ENCODE measurements at places on chromosomes 5 and 9.

DNA sequence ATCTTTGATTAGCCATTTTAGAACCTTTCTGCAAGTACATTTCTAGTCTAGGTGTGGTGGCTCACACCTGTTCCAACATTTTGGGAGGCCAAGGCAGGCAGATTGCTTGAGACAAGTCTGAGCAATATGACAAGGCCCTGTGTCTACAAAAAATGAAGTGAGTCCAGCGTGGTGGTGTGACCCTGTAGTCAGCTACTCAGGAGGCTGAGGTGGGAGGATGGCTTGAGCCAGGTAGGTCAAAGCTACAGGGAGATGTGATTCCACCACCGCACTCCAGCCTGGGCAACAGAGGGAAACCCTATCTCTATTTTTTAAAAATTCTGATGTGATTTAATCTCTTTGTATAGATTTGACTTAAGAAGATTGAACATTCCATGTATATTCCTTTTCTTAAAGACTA is 95.7 kb upstream of the FAM120A start:
- no peak for DNase-seq

GRCh38 chr9:27719711-27720110 is 146.4 kb upstream of the C9orf72 start:
- no peak for DNase-seq

DNA sequence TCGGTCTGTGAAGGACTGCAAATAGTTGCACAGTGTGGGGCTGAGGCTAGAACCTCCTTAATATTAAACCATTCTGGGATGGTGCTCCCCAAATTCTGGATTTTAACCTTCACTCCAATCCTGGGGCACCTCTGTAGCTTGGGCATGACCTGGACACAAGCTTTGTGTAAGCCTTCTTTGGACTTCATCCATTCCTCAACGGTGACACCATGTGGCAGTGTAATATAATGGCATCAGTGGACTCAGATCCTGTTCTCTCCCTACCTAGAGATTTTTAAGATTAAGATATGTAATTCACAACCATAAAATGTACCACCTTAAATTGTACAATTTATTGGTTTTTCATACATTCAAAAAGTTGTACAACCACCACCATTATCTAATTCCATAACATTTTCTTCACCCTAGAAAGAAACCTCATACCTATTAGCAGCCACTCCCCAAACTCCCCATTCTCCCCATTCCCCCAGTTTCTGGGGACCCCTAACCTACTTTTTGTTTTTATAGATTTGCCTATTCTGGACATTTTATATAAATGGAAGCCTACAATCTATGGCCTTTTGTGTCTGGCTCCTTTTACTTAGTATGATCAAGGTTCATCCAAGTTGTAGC is 4.8 kb upstream of the PLGRKT start:
- no peak for DNase-seq

- no peak for DNase-seq
Observed at GRCh38 chr9:14313378-14313940, 482 bp downstream of the NFIB start.

DNA sequence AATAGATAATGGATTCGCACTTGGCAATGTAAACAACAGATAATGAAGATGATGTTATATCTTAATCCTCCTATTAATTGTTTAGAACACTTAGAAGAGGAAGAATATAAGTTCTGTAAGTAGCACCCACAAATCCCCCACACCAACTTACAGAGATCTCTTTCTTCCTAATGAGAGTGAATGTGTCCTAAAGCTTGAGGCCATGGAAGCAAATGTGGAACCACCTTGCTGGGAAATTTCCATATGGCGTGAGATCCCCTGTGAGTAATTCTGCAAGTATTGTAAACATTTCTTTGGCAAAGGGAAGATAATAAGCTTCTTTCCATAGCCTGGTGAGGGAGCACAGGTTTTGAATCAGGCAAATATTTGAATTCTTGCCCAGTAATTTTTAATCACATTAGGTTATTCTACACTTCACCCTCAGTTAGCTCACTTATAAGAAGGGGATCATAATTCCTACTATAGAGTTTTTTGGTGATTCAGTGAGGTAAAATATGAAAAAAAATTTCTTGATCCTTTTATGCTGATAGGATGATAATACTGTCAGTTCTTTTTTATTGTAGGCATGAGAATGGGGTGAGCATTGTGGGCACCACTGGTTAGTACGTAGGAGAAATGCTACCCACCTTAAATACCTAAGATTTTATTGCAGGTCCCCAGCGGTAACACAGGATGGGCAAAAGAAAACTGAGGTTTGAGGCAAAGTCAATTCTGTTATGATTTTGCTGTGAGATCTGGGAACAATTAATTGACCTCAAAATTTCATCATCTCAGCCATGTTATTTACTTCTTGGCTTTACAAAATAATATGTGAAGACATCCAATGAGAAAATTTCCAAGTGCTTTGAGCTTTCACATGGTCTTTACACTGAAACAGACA is 574.8 kb downstream of the PSAT1 start:
- no peak for DNase-seq

DNA sequence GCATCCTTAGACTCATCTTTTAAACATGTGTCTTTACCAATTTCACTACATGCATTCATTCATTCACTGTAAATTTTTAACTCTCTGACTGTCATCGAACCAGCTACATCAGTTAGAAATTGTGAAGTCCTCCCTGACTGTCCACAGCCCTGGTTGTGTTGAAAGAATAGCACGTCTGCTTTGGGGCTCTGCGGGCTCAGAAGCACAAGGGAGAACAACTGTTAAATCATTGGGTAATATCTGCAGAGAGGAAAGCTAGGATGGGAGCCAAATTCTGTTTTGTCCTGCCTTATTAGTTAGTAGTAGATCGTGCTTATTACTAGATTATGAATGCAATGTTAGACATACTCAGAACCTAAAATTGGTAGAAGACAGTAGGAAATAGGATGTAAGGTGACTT is 26.3 kb upstream of the FAM120AOS start:
- no peak for DNase-seq

GRCh38 chr5:78783434-78784130 is 135.0 kb upstream of the LHFPL2 start:
- DNase-seq, result no peak

- DNase-seq, result no peak
Observed at GRCh38 chr9:90868555-90868954, 66.9 kb downstream of the SYK start.

DNA sequence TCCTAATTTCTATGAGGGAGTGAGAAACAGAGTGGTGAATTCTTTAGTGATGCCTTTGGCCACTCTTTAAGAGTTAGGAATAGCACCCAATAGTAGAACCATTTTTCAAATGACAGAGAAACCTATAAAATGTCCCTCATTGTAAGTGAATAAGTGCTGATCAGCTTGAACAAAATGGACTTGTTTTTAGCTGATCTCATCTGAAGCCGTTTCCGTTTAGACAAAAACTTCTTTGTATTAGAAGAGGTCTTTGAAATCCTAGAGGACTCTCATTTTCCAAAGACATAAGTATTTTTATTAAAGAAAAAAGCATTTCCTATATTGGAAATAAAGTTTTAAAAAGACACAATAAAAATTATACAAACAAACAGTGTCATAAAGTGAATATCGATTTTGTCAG is 273.9 kb downstream of the ARHGEF28 start:
- no peak for DNase-seq

- no peak for DNase-seq
Observed at GRCh38 chr5:131525805-131526204, 109.2 kb downstream of the RAPGEF6 start.

Data from stimulated activated CD4-positive, alpha-beta T cell treated with anti-CD3 and anti-CD28 coated beads, Interleukin-1b, Interleukin-23, amount 100 ng/mL, for 1 hour (primary cell).